ENCODE measurements at places on chromosomes 16 and 17.

- no peak for DNase-seq
Measured at GRCh38 chr16:89619840-89620239, 6.4 kb downstream of the DPEP1 start.

DNA sequence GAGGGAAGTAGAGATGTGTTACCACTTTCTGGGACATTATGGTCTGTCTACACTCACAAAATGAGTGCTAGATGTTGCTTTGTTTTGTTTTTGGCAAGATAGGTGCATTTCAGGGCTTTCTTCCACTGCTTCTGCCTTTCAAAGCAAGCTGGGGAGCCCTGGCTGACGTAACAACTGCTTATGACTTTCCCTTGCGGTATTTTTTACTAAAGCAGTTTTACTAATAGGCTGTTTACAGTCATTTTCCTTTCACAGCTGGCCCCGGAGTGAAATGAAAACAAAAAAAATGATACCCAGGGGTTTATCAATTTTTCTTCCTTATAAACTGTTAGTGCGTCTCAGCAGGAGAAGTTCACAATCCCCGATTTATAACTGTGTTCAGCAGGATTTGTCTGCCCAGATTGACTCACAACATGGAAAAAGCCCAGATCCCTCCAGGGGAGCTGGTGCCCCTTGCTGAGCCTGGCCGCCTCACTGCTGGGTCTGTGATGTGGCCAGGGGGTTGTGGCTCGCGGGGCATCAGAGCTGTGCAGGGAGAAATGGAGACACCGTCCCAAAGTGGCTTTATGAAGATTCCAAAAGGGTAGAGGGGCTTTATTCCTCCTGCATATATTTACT is 184.4 kb upstream of the HS3ST3A1 start:
- no peak for DNase-seq

GRCh38 chr17:40886090-40886489 is 1.0 kb upstream of the KRT20 start:
- no peak for DNase-seq

- DNase-seq, result no peak
Measured at GRCh38 chr17:72654706-72655105, 437.8 kb downstream of the SLC39A11 start.

GRCh38 chr16:82043680-82044584 is 8.9 kb downstream of the HSD17B2 start:
- no peak for DNase-seq

- no peak for DNase-seq
Measured at GRCh38 chr16:87963400-87963799, 12.2 kb downstream of the BANP start.

- DNase-seq, result no peak
Measured at GRCh38 chr17:65457183-65457582, 104.3 kb downstream of the AXIN2 start.

DNA sequence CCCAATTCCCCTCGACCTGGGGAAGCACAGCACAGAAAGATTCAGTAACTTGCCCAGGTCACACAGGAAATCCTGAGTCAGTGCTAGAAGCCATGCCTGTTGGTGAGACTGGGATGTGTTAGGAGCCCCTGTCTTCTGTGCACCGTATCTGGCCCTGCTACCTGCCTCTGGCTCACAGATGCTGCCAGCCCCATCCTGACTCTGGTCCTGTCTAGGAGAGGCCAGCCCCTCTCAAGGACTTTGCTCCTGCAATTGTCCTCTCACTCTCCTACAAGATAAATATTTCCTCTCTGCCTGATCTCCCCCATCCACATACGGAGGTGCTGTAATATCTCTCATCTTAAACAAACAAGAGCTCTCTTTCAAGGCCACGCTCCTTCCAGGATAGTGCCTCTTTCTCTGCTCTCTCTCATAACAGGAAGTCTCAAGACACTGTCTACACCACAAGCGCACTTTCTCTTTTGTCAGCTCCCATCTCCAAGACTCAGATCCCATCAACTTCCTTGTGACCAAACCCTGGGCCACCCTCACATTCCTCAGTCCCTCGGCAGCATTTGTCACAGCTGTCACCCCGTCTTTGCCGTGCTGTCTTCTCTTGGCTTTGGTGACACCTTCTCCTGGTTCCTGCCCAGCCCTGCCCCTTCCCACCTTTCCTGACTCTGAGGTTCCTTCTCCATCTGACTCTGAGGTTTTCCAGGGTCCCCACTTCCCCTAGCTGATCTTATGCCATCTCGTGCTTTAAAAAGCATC is 1.9 kb downstream of the SLC13A2 start:
- DNase-seq, result no peak

GRCh38 chr16:65964752-65965151 is 401.7 kb upstream of the CDH5 start:
- DNase-seq, result no peak

DNA sequence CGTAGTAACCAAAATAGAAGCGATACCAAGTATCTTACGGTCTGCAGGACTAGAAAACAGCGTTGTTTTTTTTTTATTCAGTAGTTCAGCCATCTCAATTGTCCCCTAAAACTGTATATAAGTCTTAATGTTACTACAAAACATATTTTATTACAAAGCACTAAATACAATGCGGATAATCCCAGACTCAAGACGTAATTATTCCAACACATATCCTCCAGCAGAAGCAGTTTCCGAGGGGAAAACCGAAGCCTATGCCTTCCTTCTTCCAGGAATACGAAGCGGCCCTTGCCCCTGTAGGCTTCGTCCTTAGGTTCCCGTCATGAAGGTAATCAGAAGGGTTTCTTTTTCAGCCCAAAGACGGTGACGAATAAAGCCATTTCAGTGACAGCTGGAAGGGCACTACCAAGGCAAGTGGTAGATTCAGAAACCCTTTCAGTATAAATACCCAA is 2.3 kb downstream of the TMEM107 start:
- DNase-seq, result no peak

DNA sequence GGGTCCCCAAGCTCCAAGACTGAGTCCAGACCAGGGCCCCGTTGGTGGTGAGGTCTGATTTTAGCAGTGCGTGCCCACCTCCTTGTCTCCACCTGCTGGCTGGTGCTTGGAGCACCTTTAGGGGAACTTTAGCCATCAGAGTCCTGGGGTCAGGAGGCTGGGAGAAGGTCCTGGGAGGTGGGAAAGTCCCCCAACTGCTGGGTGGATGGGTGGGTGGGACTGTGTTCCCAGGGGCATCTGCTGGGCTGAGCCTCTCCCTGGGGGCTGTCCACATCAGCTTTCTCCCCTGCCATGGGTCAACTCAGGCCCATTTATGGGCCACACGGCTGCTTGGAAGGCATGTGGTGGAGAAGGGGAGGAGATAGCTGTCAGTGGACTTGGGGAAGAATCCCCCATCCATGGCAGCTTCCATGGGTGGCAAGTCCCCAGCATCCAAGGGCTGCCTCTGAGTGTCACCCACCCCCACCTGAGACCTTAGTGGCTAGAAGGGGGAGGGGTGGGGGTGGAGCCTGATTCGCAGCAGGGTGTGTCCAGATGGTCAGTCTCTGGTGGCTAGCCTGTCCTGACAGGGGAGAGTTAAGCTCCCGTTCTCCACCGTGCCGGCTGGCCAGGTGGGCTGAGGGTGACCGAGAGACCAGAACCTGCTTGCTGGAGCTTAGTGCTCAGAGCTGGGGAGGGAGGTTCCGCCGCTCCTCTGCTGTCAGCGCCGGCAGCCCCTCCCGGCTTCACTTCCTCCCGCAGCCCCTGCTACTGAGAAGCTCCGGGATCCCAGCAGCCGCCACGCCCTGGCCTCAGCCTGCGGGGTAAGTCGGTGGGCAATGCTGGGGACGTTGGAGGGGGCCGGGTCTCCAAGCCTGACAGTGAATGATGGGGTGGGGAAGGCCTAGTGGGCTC is at the start of gene TRPV2:
TRPV2 (plus strand) TSS at position 541 of the 894 bp plus-strand sequence. CDS start 2,098 bp downstream, outside the sequence.
- no peak for DNase-seq

DNA sequence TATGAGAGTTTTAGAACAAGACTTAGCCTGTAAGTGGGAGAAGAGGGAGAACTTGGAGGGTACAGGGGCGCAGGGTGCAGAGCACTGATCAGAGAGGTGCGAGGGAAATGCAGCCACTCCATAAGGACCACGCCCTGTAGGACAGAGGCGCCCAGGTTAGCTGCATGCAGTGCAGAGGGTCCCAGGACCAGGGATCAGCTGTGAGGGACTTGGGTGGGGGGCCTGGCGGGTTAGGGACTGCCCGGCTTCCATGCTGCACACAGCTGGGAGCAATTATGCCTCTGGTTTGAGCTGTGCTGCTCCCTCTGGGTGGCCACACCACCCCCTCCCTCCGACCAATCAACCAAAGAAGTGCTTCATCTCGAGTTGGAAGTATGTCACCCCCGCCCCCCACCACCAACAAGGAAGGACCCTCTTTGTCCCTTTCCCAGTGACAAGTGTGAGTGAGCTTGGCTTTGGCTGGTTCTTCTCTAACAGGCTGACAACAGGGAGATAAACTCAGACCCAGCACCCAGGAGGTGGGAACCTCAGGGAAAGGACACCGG is 22.2 kb upstream of the CLEC18A start:
- DNase-seq, result no peak

GRCh38 chr16:22400900-22401299 is 26.5 kb upstream of the CDR2 start:
- no peak for DNase-seq

GRCh38 chr17:81601525-81602120 is 35.3 kb downstream of the NPLOC4 start:
- peak; percentile 9 for DNase-seq

DNA sequence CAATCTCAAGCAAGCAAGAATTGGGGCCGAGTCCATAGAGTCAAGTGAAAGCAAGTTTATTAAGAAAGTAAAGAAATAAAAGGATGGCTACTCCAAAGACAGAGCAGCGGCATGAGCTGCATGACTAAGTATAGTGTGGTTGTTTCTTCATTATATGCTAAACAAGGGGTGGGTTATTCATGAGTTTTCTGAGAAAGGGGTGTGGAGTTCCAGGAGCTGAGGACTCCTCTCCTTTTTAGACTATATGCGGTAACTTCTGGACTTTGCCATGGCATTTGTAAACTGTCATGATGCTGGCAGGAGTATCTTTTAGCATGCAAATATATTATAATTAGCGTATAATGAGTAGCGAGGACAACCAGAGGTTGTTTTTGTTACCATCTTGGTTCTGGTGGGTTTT is 819.9 kb downstream of the KCNJ2 start:
- no peak for DNase-seq

DNA sequence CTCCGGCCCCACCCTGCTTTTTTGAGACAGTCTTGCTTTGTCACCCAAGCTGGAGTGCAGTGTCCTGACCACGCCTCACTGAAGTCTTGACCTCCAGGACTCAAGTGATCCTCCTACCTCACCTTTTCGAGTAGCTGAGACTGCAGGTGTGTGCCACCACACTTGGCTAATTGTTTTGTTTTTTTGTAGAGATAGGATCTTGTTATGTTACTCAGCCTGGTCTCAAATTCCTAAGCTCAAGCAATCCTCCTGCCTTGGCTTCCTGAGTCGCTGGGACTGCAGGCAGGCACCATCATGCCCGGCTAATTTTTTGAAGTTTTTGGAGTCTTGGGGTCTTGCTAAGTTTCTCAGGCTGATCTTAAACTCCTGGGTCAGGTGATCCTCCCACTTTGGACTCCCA is 206.7 kb downstream of the SHISA9 start:
- DNase-seq, result no peak

- no peak for DNase-seq
Measured at GRCh38 chr17:59469786-59470485, 95.5 kb upstream of the DHX40 start.

DNA sequence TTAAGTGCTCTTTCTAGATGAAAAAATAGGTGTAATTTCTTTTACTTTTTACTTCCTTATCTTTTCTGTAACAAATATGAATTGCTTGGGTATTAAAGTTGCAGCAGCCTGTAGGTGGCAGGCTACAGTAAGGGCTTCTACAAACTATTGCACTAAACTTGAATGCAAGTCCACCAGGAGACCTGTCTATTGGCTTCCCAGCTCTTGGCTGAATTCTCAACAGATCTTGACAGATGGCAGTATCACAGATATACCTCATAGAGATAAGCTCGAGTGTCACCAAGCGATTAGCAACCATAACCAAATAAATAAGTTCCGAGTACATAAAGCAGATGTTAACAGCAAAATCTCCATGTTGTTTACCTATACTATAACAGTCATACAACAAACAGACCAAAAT is 5.9 kb downstream of the BBS2 start:
- DNase-seq, result no peak

DNA sequence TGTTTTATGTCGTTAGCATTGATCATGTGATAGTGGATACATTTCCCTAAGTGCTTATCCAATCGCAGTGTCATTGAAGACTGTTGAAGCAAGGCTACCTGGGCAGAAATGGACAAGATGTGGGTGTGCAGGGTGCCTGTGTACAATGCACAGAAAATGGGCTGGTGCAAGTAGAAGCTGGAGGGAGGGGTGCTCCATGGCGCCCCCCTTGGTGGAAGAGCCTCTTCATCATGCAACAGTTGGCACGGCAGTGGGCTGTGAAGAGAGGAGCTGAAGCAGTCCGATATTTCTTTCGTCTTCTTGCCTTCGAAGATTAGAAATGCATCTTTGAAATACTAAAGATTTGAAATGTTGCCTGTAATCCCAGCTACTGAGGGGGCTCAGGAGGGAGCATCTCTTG is 100.5 kb downstream of the PLCG2 start:
- no peak for DNase-seq

- no peak for DNase-seq
Measured at GRCh38 chr17:57962279-57963148, 7.3 kb upstream of the CUEDC1 start.

DNA sequence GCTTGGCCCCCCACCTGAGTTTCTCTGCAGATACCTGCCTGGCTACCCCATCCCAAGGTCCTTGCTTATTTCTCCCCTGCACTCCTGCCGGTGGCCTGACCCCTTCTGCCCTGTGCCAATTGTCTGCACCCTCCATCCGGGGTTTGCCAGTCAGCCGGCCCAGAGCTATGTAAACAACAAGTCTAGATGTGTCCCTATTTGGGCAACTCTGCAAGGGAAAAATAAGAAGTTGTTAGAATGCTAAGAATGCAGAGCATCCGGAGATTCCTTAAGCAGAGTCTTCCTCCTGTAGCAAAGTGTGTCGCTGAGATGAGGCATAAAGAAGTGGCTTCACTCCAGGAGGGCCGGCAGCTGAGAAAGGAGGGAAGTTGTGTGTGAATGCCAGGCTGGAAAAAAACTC is 46.6 kb downstream of the RGS9 start:
- peak; percentile 61 for DNase-seq

All from HS-27A (cell line).